Hematopoietic multipotent progenitor cell (in vitro differentiated cells): ENCODE measurements at places on chromosomes 12 and 14.
A peak's percentile ranks its signal among the peaks of the same experiment; 100 is the strongest.

- DNase-seq: no peak
These were observed 126.7 kb upstream of the LGR5 start for GRCh38 chr12:71312768-71313403.

- no peak for DNase-seq
These were observed 204.7 kb downstream of the CALM1 start for GRCh38 chr14:90601563-90601962.

- DNase-seq: no peak
These were observed 8.1 kb downstream of the DNAI7 start for GRCh38 chr12:25186788-25187402.

- peak; percentile 53 for DNase-seq
These were observed 20.5 kb upstream of the TESC start for GRCh38 chr12:117119592-117120198.

DNA sequence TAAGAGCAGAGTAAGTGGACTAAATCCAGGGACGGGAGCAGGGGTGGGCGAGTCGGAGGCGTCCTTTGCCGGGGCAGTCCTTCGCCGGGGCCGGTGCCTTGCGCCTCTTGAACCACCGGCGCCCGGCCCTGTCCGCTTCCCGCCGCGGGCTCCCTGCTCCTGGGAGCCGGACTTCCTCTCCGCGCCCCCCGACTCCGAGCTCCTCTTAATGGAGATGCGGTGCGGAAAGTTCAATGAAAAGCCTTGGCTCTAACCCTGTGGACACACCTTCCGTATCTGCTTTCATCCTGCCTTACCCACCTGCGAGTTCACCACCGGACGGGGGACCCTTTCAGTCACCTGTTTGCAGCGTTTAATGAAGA, 412 bp downstream of the FGFR1OP2 start:
- no peak for DNase-seq

GRCh38 chr14:42214981-42215491, 608.4 kb downstream of the LRFN5 start:
- no peak for DNase-seq

- no peak for DNase-seq
These were observed 205.2 kb upstream of the NEDD1 start for GRCh38 chr12:96701856-96702255.

DNA sequence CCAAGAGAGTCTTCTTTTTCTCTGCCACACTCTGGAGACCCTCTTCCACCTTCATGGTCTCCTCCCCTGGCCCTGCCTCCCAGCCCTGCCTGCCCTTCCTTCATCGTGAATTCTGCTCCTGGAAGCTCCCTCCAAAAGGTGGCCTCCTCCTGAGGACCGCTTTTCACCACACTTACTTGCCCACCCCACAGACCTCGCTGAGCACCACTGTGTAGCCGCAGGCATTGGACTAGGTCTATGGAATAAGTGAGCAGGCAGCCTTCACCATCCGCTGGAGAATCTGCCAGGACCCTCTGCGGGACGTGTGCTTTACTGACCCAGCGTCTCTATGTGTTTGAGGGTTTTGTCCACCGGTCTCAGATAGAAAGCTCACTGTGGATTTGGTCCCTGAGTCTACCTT, 9.7 kb upstream of the KRT5 start:
- DNase-seq: no peak

- no peak for DNase-seq
These were observed 31.7 kb upstream of the SLC38A2 start for GRCh38 chr12:46404225-46404631.

- no peak for DNase-seq
These were observed 144.2 kb downstream of the C12orf75 start for GRCh38 chr12:105474672-105475071.

- no peak for DNase-seq
These were observed 284.9 kb downstream of the RAD51B start for GRCh38 chr14:68104518-68104917.

GRCh38 chr12:70645494-70646317, 8.5 kb upstream of the PTPRB start:
- peak; percentile 68 for DNase-seq

DNA sequence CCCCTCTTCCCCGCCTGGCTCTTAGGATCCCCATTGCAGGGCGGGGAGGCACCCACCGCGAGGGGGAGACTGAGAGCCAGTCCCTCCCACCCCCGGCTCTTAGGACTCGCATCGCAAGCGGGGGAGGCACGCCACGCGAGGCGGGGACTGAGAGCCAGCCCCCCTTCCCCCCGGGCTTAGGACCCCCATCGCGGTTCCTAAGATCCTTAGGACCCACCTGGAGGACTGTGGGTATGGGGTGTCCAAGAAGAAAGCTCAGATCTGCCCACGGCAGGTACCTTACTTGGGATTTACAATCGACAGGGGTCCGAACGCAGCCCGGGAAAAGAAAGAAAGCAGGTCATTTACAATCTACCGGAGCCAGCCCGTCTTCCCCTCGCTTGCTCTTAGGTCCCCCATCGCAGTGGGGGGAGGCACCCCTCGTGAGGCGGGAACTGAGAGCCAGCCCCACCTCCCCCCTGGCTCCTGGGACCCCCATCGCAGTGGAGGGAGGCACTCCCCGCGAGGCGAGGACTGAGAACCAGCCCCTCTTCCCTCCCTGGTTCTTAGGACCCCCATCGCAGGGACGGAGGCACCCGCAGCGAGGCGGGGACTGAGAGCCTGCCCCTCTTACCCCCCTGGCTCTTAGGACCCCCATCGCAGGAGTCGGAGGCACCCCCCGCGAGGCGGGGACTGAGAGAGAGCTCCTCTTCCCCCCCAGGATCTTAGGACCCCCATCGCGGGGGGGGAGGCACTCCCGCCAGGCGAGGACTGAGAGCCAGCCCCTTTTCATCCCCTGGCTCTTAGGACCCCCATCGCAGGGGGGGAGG, 43.7 kb downstream of the DDX11 start:
- peak; percentile 82 for DNase-seq
